Right lobe of liver (tissue), 6 donors: ENCODE measurements at places on chromosomes 5 and 9. TPM values are rescaled to one million over a fixed set of nuclear protein-coding genes. Genes with fewer than 3 reads are reported as not detected.
A peak's percentile ranks its signal among the peaks of the same experiment; 100 is the strongest.

Gene C6
- total RNA-seq: 286 TPM

DNA sequence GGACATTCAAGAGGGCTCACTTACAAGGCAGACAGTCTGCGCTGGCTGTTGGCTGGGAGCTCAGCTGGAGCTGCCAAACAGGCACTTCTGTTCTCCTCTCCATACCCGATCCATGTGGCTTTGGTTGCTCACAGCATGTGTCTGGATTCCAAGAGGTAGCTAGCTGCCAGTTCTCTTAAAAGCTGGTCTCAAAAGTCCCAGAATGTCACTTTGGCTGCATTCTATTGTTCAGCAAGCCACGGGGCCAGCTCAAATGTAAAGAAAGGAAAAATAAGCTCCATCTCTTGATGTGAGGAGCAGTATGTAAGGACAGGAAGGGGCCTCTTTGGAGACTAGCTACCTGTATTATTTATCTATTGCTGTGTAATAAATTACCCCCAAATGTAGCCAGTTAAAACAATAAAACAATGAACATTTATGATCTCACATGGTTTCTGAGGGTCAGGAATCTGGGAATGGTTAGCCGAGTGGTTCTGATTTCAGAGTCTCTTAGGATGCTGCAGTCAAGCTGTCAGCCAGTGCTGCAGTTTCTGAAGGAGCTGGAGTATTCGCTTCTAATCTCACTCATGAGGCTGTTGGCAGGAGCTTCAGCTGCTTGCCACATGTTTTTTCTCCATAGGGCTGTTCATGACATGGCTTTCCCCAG, 112.7 kb upstream of the CLINT1 start:
- H3K4me1 ChIP-seq: no peaks in the 10 kb centered on the region
- H3K36me3 ChIP-seq: no peaks in the 10 kb centered on the region
- H3K27me3 ChIP-seq: no peaks in the 10 kb centered on the region
- H3K4me3 ChIP-seq: no peak overlapping the region

GRCh38 chr9:87725356-87725899, 491 bp upstream of the CTSL start:
- peak overlapping the region; percentile 67 for H3K4me3 ChIP-seq
- DNase-seq: no peak
- H3K4me1 ChIP-seq: no peaks in the 10 kb centered on the region

DNA sequence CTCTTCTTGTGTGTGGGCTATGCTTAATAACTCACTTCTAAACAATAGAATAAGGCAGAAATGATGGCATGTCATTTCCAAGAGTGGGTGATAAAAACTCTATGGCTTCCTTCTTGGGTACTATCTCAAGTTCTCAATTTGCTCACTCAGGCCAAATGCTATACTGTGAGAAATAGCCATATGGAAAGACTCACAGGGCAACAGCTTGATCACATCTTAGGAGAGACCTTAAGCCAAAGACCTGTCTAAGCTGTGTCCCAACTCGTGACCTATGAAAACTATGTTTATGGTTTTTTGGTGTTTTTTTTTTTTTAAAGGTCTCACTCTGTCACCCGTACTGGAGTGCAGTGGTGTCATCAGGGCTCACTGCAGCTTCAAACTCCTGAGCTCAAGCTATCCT, 2.1 kb upstream of the UIMC1 start:
- H3K4me3 ChIP-seq: no peak overlapping the region
- H3K4me1 ChIP-seq: peaks cover 15% of the 10 kb centered on the region
- no peaks in the 10 kb centered on the region for H3K27me3 ChIP-seq
- no peak for DNase-seq
- H3K27ac ChIP-seq: no peak overlapping the region

- H3K27ac ChIP-seq: no peak overlapping the region
- no peak overlapping the region for H3K4me3 ChIP-seq
- no peaks in the 10 kb centered on the region for H3K27me3 ChIP-seq
- no peaks in the 10 kb centered on the region for H3K4me1 ChIP-seq
Measured at GRCh38 chr5:16625096-16625495, 8.3 kb upstream of the RETREG1 start.

DNA sequence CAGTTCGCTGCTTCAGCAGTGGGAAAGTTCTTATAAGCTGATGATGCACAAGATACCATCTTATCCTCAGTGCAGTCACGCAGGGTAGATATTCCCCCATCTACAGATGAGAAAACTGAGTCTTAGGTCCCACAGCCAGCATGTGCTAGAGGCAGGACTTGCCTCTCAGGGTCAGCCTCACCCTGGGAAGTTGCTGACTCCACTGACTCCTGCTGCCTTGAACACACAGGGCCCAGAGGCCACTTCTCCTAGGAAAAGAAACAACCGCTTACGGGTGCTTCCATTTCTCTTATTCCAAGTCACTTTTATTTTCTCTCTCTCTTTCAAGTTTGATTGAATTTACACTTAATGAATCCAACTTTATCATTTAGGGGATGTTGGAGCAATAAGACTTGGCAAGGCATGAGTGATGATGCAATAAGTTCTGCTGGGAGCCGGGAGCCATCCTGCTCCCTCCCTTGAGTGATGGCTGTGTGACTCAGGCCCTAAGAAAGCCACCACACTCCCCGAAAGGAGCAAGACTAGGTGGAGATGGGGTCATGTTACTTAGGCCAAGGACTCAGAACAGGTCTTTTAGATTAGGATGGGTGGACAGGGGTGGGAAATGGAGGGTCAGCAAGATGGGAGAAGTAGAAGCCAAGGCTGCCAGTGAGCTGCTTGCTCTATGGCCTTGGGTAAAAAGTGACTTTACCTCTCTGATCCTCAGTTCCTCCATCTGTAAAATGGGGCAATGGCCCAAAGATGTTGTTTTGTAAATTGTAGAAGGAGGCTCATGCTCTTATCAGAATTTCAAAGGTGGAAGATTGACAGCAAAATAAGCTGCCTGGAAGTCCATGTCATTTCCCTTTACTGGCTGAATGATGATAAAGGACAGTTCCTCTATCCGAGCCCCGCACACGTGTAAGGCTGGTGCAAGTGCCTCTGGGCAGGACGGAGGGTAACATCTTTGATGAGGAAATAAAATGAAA, 67.4 kb upstream of the ZNF618 start:
- no peaks in the 10 kb centered on the region for H3K36me3 ChIP-seq
- DNase-seq: no peak
- H3K27me3 ChIP-seq: no peaks in the 10 kb centered on the region
- no peak overlapping the region for H3K4me3 ChIP-seq

DNA sequence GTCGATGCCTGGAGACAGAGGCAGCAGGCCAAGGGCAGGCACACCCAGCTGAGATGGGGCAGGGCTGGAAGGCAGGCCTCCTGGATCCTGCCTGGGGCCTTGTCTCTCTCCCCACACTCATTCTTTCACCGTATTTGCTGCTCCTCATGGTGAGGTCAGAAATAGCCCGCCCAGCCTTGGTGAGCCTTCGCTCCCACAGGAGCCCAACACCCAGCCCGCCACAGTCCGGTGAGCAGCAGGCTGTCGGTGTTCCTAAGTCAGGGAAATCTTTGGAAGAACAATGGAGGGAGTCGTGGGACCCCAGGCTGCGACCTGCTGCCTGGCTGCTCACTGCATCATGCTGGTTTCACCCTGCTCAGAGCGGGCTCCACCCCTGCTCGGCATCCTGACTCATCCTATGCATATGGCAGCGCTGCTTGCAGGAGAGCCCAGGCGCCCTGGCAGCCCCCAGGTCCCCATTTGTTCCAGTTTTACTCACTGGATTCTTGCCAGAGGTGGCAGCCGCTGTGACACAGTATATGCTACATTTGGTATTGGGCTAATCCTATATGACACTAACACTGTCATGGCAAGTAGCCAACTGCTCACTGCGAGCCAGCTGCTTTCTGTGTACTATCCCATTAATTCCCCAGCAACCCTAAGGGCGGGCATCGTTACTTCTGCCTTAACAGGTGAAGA, 53.2 kb upstream of the NCS1 start:
- H3K36me3 ChIP-seq: no peaks in the 10 kb centered on the region
- DNase-seq: no peak

DNA sequence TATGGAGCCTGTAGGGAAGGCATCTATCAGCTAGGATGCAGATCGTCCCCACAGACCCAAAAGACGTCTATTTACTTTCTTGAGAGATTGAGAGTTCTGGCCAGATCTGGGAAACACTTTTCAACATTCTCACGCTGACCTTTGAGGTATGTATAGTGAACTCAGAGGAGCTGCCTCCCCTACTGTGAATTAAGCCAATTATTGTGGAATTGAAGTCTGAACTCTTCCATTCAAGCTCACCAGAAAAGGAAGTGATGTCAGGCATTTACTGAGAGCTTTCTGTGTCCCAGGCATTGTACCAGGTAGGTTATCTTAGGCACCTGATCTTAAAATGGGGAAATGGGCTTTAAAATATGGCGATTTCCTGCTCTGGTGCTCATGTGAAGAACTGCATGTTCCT, 136.5 kb downstream of the SV2C start:
- DNase-seq: no peak
- no peak overlapping the region for H3K4me3 ChIP-seq
- no peaks in the 10 kb centered on the region for H3K27me3 ChIP-seq
- H3K27ac ChIP-seq: no peak overlapping the region
- H3K4me1 ChIP-seq: no peaks in the 10 kb centered on the region
